ENCODE measurements at places on chromosomes 3 and 15.

DNA sequence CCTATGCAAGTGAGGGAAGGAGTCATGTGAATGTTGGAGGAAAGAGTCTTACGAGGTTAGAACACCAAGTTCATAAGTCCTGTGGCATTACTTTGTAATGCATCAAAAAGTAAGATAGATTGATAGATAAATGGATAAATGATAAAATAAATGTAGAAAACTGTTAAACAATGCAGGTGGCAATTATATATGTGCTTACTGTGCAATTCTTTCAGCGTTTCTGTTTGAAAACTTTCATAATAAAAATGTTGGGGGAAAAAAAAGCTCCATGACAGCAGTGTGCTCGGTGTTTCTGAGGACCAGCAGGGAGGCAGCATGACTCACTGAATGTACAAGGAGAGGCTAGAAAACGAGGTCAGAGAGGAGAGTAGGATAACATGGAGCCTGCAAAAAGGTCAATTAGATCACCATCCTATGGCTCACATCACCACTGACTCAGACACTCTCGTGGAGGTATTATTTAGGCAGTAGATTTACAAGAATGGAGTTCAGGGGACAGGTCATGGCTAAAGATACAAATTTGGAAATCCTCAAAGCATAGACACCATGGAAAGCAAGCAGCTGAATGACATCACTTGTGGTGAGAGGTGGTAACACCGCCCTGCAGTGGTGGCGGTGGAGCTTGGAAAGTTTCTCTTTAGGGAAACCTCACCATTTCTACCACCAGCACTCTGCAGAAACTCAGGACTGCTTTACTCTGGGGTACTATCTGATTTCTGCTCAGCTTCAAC is 219.8 kb downstream of the CTNNB1 start:
- peak; percentile 23 for DNase-seq

- DNase-seq, result no peak
Observed at GRCh38 chr3:126835472-126836219, 131.6 kb downstream of the CHCHD6 start.

DNA sequence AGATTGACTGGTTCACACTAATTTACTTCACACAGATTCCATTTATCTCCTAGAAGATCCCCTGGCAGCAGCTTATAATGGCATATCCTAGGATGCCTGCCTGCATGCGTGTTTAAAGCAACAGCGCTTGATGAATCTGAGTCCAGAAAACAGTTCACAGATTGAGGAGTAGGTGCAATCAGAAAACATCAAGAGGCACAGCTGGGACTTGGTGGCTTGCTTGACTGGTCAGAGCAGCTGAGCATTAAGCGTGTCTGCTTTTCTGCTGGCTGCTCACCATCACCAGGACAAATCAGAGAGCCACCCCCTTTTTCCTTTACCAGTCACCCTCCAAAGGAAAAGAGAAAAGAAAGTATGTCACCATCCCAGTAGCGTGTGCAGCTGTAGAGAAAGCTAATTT is 223.6 kb downstream of the WDR72 start:
- DNase-seq, result no peak

GRCh38 chr3:111260878-111261277 is 189.3 kb downstream of the NECTIN3 start:
- DNase-seq, result peak; percentile 23

GRCh38 chr15:75230551-75231371 is 27.4 kb upstream of the GOLGA6C start:
- no peak for DNase-seq

All from CD4-positive, alpha-beta T cell treated with Interleukin-17A for 1 hour (primary cell).